ENCODE measurements at places on chromosomes 11 and 22.

- no peak for DNase-seq
Measured at GRCh38 chr11:16796311-16796710, 57.9 kb downstream of the C11orf58 start.

DNA sequence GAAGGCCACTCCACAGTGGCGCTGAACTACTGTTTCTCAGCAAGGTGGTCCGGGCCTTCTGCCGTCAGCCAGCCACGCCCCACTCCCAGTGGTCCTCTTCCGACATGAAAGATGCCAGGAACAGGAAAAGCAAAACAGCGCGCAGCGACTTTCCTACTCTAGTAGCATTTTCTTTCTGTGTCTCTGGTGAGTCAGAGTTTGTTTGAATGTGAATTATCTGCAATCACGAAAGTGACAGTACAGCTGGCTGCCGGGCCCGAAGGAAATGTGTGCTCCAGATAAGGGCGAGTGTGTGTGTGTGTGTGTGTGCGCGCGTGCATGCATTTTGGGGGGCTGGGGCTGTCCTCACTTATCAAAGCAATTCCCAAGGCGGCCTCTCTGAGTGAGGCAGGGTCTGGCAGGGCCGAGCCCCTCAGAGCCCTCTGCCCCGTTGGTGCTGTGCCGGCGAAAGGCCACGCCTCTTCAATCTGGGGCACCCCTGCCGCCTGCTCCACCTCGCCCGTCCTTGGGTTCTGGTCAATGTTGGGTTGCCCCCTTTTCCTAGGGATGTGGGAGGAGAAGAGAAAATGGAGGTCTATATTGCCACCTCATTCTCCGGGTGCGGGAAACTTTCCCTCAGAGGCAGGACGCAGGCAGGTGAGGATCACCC lies 288.5 kb downstream of the KIRREL3 start:
- DNase-seq: no peak

DNA sequence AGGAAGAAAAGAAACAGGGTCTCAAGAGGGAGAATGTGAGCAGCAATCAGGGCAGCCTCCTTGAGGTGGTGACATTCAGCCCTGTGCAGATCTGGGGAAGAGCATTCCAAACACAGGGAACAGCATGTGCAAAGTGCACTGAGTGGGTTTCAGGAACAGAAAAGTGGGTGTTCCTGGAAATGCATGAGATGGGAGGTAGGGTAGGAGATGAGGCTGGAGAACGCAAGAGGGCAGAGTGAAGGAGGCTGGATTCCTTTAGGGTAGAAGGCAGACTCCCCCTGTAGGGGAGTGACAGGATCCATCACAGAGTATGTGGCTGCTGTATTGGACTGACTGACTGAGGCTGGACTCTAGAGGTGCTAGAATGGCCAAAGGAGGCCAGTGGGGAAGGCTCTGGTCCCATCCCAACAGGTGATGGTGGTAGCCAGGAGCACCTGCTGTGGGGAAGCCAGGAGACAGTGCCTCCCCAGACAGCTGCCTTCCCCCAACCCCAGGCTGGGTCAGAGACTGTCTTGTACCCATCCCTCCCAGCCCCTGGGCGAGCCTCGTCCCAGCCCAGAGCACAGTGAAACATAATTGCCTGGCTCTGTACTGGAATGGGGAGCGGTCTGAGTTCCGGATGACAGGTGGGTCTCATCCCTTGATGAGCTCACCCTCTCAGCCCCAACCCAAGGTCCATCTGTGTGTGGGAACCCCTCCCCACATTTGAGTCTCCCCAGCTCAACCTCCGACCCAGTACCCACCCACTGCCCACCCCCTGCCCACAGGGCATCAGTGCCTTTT lies 419.4 kb downstream of the MN1 start:
- no peak for DNase-seq

- no peak for DNase-seq
Measured at GRCh38 chr11:9172389-9172788, 81.0 kb upstream of the SCUBE2 start.

GRCh38 chr11:23097891-23098290 lies 237.6 kb upstream of the CCDC179 start:
- no peak for DNase-seq

DNA sequence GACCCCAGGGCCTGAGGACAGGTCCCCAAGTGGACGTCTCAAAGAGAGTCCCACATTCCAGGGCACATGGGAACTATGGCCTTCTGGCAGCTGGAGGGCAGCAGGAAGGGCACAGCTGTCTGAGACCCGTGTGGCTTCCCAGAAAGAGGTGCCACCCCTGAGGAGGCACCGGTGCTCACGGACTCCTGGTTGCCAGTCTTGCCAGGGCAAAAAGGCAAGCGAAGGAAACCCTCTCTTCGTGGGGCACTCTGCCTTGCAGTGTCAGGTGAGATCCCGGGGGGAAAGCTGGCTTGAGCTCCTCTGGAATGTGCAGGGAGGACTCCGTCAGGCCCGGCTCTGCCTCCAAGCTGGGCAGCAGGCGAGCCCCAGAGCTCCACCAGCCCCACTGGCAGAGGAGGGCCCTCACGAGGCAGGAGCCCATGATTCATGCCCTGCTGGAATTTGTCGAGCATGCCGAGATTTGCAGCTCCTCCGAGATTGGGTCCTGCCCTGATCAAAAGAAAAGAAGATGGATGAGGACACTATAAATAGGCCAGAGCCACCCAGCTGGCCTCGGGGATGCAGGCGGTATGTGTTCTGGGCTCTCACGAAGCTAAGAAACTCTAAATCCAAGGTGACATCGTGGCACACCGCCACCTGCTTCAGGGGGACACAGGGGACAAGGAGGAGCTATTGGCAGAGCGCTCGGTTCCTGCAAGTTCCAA lies 9.9 kb upstream of the CELSR1 start:
- no peak for DNase-seq

- DNase-seq: peak; percentile 29
Measured at GRCh38 chr11:20131788-20132666, 28.2 kb downstream of the DBX1 start.

- no peak for DNase-seq
Measured at GRCh38 chr11:70430671-70431574, 32.6 kb downstream of the CTTN start.

DNA sequence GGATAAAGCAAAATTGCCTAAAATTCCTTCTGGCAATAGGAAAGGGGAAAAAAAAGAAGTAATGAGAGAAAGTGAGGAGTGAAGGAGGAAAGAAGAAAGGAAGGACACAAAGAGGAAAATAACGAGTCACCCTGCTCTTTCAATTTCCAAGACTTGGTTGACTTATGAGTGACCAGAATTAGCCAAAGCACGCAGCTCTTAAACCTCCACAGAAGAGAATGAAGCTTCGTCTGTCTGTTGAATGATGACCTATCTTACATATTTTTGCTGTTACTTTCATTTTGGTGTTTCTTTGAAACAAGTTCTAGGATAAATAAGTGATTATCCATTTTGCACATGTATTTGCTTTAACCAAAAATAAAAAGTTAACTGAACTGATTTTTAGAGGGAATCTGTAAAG lies 728 bp downstream of the MMP27 start:
- DNase-seq: no peak

DNA sequence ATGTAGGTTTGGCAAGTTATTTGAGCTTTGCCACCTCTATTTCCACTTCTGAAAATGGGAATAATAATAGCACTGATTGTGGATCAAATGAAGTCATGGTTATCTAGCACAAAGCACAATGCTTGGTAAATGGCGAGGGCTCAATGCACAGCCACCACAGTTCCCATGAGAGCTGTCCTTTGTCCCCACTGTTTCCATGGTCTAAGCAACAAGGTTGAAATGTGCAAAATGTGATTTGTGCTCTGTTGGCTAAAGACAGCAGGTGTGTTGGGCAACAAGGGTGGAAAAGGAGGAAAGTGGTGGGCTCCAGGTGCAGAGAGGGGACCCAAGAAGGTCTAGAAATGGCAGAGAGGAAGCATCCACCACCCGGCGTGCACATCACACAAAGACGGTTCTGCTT lies 200.5 kb downstream of the TRIM29 start:
- DNase-seq: no peak

GRCh38 chr11:13068211-13068610 lies 59.1 kb downstream of the RASSF10 start:
- DNase-seq: no peak

- no peak for DNase-seq
Measured at GRCh38 chr11:96708219-96708878, 318.5 kb downstream of the JRKL start.

DNA sequence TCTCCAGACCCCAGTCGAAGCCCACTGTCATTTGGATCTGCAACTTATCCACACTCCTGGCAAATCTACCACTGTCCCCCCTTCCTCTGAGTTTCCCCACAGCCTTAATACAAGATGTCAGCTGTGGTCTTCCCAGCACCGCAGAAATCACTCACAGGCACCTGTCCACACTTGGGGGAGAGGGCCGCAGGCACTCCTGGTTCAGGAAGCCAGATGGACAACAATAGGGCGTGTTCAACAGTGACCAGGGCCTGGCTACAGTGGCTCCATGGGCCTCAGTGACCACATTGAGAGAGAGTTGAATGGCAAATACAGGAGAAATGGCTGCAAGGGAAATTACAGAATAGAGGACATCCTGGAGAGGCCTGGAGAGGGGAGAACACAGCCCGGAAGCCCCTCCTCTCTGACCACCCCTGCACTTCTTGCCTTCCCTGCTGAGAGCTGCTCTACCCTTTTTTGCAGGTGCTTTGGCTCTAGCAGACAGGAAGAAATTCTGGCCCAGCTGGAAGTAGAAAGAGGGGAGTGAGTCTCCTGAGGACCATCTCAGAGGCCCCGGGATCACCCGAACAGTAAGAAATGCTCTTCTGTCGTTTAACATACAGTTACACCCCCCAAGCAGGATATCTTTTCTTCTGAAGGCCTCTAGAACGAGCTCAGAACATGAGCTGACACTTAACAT lies 164.6 kb downstream of the FEZ1 start:
- DNase-seq: no peak

GRCh38 chr11:26790738-26791137 lies 68.9 kb upstream of the SLC5A12 start:
- no peak for DNase-seq

DNA sequence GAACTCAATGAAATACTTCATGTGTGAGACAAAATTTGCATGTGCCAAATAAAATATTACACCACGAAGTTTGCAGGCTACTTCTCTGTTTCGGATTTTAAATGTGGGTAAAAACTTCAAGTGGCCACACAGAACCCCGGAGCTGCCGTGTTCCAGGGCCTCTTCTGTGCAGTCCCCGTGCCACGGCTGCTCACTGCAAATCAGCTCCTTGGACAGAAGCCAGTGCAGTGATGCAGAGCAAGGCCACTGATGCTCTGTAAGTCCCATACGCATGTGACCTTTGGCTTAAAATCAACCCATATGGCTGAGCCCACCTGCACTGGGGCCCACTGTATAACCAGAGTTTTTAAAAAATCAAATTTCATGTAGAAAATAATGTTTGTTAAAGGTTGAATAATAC lies 1309.4 kb downstream of the TBC1D22A start:
- DNase-seq: no peak

DNA sequence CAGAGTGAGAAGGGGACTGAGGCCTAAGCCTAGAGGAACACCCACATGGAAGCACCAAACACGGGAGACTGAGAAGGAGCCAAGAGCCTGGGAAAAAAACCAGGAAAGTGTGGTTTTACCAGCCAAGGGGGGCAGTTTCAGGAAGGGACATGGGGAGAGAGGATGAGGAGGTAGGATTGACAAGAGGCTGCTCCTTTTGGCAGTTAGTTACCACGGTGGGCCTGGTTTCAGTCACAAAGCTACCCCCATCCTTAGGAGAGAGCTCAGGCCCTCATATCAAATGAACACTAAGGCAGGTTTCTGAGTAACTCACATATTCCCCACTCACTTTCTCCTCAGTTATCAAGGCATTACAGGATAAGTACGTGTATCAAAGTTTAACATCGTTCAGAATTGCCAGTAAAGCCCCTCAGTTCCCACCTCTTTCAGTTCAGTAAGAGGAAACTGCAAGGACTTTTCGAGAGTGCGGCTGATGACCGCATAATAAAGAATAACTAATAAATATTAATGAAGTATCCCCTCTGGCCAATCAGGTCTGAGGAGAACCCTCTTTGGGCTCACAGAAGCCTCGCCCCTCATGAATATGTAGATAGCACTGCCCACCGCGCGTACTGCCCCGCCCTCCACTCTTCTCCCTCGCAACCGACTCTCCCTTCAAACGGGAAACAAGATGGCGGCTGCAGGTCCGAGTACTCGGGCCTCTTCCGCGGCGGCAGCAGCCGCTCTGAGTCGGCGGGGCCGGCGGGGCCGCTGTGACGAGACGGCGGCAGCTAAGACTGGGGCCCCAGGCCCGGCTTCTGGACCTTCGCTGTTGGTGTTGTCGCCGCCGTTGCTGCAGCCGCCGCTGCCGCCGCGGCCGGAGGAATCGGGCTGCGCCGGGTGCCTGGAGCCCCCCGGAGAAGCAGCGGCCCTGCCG lies at the start of gene RNF169:
RNF169 (plus strand) TSS at position 639 of the 916 bp plus-strand sequence; CDS start at position 671, 32 bp downstream.
- DNase-seq: peak; percentile 91

- no peak for DNase-seq
Measured at GRCh38 chr22:47474895-47475294, 712.4 kb downstream of the TBC1D22A start.

- DNase-seq: no peak
Measured at GRCh38 chr11:59953463-59954218, 10.2 kb upstream of the OOSP4A start.

GRCh38 chr11:60939855-60940254 lies 12.1 kb downstream of the SLC15A3 start:
- DNase-seq: no peak

DNA sequence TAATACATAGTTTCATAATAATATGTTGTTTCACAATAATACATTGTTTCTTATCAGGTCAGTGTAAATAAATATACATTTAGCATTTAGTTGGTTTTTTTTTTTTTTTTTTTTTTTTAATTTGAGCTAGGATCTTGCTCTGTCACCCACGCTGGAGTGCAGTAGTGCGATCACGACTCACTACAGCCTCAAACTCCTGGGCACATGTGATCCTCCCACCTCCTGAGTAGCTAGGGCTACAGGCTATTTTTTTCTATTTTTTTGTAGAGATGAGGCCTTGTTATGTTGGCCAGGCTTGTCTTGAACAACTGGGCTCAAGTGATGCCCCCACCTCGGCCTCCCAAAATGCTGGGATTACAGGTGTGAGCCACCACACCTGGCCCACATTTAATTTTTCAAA lies 43.5 kb downstream of the MIAT start:
- no peak for DNase-seq

DNA sequence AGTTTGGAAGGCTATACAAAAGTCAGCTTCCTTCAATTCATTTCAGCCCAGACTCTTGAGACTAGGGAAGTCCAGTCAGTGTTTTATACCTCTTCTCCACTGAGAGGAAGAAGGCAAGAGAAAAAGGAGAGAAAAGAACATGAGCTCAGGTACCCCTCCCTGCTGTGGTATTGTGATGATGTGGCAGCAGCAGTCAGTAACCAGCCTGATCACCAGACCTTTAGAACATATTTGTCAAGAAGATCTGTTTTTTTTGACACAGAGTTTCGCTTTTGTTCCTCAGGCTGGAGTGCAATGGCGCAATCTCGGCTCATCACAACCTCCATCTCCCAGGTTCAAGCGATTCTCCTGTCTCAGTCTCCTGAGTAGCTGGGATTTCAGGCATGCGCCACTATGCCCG lies 21.2 kb upstream of the RPS13 start:
- DNase-seq: no peak

DNA sequence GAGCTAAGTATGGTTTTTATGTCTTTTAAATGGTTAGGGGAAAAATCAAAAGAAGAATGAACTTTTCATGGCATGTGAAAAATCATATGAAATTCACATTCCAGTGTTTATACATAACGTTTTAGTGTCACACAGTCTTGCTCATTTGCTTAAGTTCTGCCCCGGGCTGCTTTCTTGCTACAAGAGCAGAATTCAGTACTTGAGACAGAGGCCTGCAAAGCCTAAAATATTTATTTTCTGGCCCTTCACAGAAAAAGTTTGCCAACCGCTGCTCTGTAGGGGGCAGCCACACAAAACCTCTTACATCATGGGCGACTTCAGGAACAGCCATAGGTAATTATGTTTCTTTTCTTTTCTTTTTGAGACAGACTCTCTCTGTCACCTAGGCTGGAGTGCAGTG lies 1.0 kb upstream of the ATG2A start:
- no peak for DNase-seq

All from CD4-positive, alpha-beta T cell treated with Interleukin-6 at 100 ng/mL for 8 hours (primary cell).